AML-193 (cell line): ENCODE measurements at places on chromosomes 7 and 10.

DNA sequence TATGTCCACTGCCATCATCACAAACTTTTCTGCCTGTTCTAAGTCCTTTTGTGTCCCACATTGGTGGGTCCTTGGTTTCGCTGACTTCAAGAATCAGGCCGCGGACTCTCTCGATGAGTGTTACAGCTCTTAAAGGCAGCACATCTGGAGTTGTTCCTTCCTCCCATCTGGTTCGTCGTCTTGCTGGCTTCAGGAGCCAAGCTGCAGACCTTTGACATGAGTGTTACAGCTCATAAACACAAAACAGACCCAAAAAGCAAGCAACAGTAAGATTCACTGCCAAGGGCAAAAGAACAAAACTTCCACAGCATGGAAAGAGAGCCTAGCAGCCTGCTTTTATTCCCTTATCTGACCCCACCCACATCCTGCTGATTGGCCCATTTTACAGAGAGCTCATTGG lies 30.2 kb downstream of the ASNS start:
- DNase-seq = no peak

- no peak for DNase-seq
Measured at GRCh38 chr10:5963591-5963990, 13.8 kb downstream of the IL15RA start.

DNA sequence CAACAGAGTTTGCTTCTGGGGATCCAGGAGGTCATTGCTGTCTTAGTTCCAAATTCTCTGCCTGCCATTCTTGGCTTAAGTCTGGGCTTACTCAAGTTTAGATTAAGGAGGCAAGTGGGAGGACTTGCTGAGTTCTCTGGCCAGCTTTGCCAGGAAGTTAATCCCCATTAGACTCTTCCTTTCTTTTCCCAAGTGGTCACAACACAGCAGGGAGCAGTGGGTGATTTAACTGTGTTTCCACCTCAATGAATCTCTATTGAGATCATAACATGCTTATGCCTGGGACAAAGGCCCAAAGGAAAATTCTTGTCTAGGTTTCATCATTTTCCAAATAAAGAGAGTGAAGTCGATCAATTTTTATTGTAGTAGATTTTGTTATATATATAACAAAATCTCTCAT lies 1159.6 kb downstream of the SORCS3 start:
- DNase-seq = no peak

- DNase-seq = no peak
Measured at GRCh38 chr10:132241496-132241895, 54.7 kb downstream of the DPYSL4 start.

DNA sequence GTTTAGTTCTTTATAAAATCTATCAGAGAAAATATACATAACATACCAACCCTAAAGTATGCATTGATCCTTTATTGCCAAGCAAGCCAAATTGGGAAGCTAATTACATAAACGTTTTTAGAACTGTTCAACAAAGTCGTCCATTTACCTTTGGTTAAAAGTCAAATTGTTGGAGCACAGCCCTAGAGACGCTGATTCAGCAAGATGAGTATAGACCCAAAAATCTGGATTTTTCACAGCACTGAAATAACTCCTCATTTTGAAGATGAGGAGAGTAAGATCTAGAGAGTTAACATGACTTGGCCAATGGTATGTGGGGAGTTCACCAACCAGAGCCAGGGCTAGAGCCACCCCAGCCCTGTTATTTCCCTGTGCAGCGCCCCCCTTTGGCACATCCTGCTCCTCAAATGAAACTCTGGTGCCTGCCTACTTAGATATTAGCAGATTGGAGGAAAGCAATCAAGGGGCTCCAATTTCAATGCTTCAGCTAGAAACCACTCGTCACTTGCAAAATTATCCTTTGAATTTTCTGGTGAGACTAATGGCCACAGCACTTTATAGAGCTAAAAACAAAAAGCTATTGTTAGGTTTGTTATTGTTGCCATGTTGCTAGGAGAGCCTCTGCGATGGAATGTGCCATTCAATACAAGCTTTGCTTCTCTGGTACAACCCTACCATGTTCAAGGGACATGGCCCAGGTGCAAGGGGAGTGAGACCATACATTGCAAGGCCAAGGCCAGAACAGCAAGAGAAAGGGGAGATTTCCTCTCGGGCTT lies 132.6 kb upstream of the ZEB1 start:
- no peak for DNase-seq

DNA sequence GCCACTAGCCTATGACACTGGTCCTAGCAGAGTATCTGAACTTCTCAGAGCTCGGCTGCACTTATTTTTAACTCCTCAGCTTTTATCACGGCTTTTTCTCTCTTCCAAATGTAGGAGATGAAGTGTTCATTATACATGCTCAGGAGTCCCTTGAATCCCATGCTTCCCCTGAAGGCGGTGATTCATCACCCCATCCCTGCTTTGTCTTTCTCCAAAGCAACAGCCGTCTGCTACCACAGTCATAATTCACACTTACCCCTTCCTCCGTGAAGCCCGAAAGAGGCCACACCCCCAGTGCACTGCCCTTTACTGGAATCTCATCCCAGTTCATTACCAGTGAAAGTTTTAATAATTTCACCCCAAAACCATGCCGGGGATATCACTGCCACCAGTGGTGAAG lies 301.5 kb upstream of the SHH start:
- no peak for DNase-seq

DNA sequence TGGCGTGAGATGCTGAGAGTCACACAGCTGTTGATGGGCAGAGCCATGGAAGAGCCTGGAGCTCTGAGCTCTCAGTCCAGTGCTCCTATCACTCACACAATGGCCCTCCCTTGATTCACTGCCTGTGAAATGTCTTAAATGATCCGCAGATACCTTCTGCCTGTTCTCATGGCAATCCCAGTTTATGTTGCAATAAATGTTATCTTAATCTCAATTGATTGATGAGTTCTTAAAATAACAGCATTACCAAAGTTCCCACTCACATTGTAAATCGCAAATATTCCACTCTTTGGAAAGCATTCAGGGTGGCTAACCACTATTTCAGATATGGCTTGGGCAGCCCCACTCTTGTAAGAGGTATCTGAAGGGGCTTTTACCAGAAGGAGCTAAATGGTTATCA lies 865.5 kb downstream of the LRMDA start:
- no peak for DNase-seq

- no peak for DNase-seq
Measured at GRCh38 chr10:66257801-66258200, 668.0 kb upstream of the LRRTM3 start.

- DNase-seq = no peak
Measured at GRCh38 chr10:33265621-33266020, 68.8 kb downstream of the NRP1 start.

GRCh38 chr7:24227068-24227467 lies 56.9 kb upstream of the NPY start:
- no peak for DNase-seq

GRCh38 chr7:80334196-80334595 lies 177.7 kb downstream of the GNAT3 start:
- no peak for DNase-seq

DNA sequence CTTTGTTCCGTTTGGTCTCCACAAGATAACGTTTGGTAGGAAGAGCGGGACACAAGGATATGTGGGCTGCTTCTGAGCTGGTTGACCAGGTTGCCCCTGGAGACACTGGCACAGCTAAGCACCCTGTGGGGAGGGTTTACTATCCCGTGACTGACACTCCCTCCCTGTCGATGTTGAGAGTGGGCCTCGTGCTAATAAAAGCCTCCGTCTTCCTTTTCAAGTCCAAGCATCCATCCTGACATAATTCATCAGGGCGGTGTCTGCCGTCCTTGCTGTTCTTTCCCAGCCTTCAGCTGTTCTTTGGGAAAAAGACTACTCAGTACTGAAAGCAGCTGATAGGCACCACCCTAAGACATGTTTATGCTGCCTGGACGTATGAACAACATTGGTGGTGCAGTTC lies 49.6 kb downstream of the SHH start:
- DNase-seq = no peak

- peak; percentile 36 for DNase-seq
Measured at GRCh38 chr7:43954524-43955228, 28.4 kb downstream of the UBE2D4 start.

DNA sequence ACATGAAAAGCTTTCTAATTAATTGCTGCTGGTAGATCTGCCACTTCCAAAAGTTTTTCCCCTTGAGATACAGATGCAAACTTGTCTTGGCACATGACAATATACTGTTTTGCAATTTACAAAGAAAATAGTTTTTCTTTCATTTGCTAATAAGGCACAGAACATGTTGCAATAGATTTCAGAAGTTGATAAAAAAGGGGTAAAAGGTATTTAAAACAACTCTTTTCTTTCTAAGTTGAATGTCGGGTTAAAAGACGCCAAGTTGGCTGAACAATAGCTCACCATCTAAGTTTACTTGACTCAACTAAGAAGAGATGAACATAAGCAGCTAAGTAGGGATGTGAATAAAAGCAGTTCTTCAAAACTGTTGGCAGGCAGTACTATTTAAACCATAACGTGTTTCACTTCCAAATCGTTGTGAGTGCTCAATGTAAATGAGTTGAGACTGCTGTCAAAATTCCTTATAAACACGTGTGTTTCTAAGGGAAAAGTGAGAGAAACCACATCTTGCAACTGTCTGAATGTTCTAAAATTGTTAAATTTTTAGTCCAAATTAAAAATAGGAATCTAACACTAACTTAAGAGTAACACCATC lies 14.5 kb upstream of the THSD7A start:
- no peak for DNase-seq

- DNase-seq = no peak
Measured at GRCh38 chr10:29698773-29699490, 64.2 kb upstream of the SVIL start.

DNA sequence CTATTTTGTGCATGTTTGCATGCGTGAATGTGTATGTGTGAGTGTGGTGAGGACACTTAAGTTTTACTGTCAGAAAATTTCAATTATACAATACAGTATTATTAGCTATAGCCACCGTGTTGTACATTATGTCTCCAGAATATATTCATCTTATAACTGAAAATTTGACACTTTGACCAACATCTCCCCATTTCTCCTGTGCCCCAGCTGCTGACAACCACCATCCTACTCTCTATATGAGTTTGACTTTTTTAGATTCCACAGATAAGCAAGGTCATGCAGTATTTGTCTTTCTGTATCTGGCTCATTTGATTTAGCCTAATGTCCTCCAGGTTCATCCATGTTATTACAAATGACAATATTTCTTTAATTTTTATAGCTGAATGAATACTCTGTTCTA lies 195.0 kb downstream of the GPR37 start:
- DNase-seq = no peak

- no peak for DNase-seq
Measured at GRCh38 chr10:86083664-86084175, 282.9 kb downstream of the GRID1 start.

DNA sequence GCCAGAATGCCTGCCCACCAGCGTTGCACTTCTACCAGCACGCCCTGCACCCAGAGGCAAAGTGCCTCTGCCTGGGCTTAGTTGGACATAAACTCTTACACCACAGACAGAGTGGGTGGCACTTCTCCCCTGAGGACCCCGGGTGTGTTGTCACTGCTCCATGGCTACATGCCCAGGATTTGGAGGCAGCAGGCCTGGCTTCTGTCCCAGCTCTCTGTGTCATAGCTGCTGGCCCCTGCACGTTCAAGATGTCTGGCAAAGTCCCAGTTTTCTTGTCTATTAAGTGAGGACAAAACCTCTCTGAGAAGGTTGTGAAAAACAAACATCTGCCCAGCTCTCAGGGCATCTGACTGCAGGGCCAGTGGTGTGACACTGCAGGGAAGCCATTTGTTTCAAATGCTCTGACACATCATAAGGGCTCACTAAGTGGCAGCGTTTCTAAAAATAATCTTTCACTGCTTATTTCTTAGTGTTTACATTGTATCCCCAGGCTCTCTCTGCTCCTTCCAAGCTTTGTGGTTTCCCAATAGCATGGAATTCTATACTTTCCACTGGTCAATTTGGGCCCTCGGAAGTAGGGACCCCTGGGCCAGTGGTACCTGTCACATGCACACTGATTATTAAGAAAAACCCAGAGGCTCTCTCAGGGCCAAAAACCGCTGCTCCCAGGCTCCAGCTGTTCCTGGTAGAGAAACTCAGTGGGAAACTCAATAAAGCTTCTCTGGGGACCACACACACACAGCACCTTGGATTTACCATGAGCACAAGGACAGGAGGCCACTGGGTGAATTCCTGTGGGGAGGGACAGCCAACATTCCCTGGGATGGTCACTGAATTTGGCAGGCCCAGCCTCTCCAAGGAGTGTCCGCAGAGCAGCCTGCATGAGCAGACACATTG lies 86.2 kb upstream of the ANLN start:
- DNase-seq = no peak

DNA sequence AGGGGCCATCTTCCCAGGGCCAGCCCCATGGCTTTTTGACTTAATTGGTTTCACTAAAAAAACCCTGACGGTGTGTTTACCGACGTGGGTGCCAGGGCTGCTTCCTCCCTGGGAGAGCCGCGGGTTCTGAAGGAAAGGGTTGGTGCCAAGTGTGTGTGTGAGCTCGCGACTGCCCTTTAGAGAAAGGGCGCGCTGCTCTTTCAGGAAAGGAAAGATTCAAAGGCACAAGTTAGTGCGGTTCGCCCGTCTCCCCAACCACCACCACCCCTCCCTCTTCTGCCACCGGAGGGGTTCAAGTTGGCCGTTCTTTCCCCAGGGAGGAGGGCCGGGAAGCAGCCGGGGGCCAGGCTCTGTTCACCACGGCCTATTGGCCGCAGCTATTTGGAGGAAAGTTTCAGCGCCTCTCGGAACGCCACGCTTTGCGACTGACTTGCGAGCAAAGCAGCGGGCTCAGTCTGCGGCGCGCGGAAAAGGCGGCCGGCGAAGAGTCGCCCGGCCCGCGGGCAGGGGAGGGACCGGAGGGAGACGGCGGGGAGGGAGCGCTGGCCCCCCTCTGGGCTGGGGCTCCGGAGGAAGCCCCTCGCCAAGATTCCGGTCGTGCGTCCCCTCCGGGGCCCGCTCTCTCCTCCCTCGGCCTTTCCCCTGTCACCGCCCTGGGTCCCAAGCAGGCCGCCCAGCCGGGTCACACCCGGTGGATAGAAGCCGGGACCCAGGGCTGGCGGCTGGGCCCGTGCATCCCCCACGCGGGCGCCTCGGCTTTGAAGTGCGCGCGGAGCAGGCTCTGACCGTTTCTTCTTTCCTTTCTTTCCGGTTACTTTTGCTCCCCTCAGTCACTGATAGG lies 165.9 kb upstream of the PPP1R3A start:
- DNase-seq = no peak
